ENCODE measurements at places on chromosomes 11 and 22. TPM values are rescaled to one million over a fixed set of nuclear protein-coding genes. Genes with fewer than 3 reads are reported as not detected.

The TCF20 gene
- polyA plus RNA-seq: 6.6 TPM

The PNPLA2 gene
- 31.1 TPM for polyA plus RNA-seq

The CTSW gene
- polyA plus RNA-seq: 0.17 TPM

The GGTLC3 gene
- not detected for polyA plus RNA-seq

The OR8B4 gene
- not detected for polyA plus RNA-seq

The TUBGCP6 gene
- polyA plus RNA-seq: 18.6 TPM

The CBLIF gene
- not detected for polyA plus RNA-seq

The DDI1 gene
- polyA plus RNA-seq: 0.13 TPM

The RIMBP3B gene
- polyA plus RNA-seq: 0.09 TPM

The SLCO2B1 gene
- polyA plus RNA-seq: 0.03 TPM

The MICAL2 gene
- polyA plus RNA-seq: 1.5 TPM

The PATE3 gene
- polyA plus RNA-seq: not detected

The IL10RA gene
- polyA plus RNA-seq: not detected

The FCHSD2 gene
- polyA plus RNA-seq: 3.6 TPM

The HDHD5 gene
- polyA plus RNA-seq: 54.9 TPM

The PDE3B gene
- polyA plus RNA-seq: 4.3 TPM

The PTPN5 gene
- 3.6 TPM for polyA plus RNA-seq

The C11orf42 gene
- not detected for polyA plus RNA-seq

The ACR gene
- not detected for polyA plus RNA-seq

The TM7SF2 gene
- 48.7 TPM for polyA plus RNA-seq

The SYT7 gene
- polyA plus RNA-seq: 1.6 TPM

The GAL3ST1 gene
- polyA plus RNA-seq: 7.5 TPM

The OR52E5 gene
- not detected for polyA plus RNA-seq

The PRAME gene
- not detected for polyA plus RNA-seq

The PPP6R3 gene
- polyA plus RNA-seq: 170 TPM

The INSC gene
- polyA plus RNA-seq: 1.1 TPM

The BATF2 gene
- 0.53 TPM for polyA plus RNA-seq

The PAMR1 gene
- polyA plus RNA-seq: 0.70 TPM

The OR4D5 gene
- not detected for polyA plus RNA-seq
